ENCODE measurements at places on chromosomes 13 and 19.

GRCh38 chr13:113408562-113408961 is 44.6 kb upstream of the GRTP1 start:
- DNase-seq: no peak

GRCh38 chr19:7681340-7682174 is 924 bp downstream of the TRAPPC5 start:
- peak; percentile 86 for DNase-seq

- DNase-seq: no peak
These were observed 114.5 kb downstream of the SLC7A1 start for GRCh38 chr13:29480893-29481525.

DNA sequence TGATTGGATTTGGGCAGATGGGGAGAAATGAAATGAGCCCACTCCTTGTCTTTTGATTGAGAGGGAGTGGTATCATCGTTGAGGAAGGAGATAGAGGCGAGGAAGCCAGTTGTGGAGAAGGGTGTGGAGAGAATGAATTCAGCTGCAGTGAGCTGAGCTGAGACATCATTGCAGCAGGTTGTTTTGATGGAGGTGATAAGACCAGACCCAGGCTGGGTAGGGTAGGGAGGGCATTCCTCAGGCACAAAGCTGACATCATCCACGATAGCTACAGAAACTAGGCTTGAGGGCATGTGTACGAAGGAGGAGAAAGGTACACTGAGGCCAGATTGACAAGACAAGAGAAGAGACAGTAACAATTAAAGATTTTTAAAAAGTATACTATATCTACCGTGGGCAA is 1500.9 kb upstream of the SLC10A2 start:
- no peak for DNase-seq

- DNase-seq: no peak
These were observed 146.8 kb downstream of the IER2 start for GRCh38 chr19:13297023-13297422.

DNA sequence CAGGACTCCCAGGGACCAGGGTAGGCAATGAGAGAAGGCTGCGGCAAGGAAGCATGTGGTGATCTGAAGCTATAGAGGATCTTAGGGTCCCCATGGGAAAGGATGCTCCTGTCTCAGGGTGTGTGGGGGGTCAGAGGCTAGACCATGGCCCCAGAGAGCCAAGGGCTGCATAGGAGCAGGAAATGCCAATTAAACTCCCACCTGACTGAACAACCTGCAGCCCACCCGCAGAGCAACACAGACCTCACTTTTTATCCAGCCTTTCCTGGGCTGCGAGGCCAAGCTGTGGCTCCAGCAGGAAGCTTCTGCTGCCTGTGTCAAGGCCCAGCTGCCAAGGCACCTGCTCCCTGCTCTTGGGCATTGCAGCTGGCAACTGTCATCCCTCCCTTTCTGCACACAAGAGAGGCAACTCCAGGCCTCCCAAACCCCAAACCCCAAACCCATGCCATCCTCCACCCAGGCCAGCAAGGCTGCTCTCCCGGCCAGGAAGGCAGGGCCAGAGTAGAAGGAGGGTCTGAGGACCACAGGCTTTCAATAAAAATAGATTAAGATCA is 290.1 kb downstream of the FOXO1 start:
- no peak for DNase-seq

DNA sequence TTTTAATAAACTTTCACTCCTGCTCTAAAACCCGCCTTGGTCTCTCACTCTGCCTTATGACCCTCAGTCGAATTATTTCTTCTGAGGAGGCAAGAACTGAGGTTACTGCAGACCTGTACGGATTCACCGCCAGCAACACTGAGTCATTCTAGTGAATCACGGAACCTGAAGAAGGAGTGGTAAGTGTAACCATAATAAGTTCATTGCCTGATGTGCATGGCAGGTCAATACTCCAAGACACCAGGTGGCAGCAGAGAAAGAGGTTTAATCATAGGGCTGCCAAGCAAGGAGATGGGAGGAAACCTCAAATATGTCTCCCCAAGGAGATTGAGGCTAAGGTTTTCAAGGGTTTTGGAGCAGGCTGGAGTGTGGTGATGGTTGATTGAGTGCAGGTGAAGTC is 204.3 kb upstream of the IPO5 start:
- DNase-seq: no peak

- no peak for DNase-seq
These were observed 3.2 kb downstream of the IL17D start for GRCh38 chr13:20706661-20707060.

DNA sequence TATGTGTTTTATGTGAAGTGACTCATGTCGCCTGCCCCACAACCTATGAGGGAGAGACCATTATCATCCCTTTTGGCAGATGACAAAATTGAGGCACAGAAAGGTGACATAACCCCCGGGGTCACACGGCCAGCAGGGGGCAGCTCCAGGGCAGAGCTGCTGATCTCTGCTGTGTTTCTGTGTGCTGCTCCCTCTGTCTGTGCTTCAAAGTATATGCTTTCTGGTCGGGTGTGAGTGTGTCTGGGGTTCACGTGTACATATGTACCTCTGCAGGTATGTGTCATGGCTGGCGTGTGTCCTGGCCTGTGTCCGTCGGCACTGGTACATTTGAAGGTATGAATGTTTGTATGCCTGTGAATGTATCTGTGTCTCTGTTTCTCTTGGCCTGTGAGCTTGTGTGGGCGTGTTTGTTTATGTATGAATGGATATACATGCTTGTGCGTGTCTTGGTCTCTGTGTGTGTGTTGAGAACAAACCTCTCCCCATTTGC is 7.1 kb downstream of the LIPE start:
- DNase-seq: peak; percentile 79

DNA sequence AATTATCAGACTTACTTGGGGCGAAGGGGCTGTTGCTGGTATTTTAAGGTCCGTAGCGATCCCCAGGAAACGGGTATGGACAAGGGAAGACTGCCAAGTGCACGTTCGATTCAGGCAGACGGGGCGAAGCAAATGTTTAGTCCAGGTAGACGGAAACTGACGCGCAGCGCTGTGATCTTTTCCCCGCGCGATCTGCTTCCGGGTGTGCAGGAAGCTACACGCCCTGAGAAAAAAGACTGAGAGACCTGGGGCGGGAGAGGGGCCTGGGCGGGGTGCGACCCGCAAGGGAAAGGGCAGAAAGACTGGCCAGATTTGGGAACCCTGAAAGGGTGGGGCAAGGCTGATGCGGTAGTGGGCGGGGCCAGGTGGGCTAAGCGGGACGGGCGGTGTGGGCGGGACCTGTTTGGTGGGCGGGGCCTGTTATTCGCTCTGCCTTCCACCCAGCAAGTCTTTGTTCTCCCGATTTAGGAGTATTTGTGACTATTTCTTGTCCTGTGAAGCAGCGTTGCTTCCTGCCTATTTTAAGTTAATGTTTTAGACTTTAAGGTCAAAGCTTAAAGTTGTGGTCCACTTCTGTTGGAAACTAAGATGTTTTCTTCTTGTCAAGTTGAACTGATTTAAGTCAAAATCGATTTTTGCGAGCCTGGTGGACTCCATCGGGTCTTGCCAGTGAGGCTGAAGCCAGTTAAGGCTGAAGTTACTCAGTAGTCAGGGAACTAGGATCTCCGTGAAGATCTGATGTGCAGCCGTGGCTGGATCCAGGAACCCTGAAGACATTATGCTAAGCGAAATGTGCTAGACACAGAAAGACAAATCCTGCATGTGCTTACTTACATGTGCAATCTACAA is at the start of gene ZNF836:
TSS of gene ZNF836 (minus strand) at position 301 of the 849 bp plus-strand sequence. CDS start 3,549 bp downstream, outside the sequence.
- peak; percentile 92 for DNase-seq

GRCh38 chr19:4650159-4650558 is 10.8 kb downstream of the TNFAIP8L1 start:
- no peak for DNase-seq

DNA sequence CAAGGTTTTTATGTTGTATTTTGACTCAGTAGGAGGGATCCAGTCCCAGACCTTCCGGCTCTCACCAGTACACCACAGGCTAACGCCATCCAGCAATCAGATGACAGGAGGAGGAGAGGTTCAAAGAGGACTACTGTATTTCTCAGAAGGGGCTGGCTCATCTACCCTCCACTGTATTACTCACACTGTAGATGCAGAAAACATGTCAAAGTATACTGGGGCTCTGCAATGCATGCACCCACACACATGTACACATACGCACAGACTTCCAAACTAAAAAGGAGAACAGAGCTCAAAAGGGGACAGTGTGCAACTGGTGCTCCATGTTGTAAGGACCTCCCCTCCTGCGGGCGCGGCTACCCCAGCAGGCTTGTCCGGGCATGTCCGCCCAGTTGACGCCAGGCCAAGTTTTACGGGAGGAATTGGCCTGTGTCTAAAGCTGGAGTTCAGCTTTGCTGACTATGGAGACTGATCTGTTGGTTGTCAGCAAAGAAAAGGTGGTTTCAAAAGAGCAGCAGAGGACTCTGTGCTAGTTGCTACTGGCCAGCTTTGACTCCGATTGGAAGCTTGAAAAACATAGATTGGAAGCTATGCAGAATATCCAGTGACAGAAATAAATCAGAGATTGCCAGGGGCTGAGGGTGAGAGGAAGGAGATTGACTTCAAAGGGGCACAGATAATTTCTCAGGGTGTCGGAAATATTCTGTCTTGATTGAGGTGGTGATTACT is 314.2 kb downstream of the DLEU7 start:
- no peak for DNase-seq

- DNase-seq: no peak
These were observed 61.9 kb downstream of the THSD1 start for GRCh38 chr13:52344108-52344507.

GRCh38 chr19:2050991-2051772 is at the start of gene MKNK2:
TSS of gene MKNK2 (minus strand) at chr19:2051244. CDS start at chr19:2050851, 393 bp downstream.
- DNase-seq: peak; percentile 97

- no peak for DNase-seq
These were observed 71.6 kb upstream of the TM9SF2 start for GRCh38 chr13:99429670-99430069.

DNA sequence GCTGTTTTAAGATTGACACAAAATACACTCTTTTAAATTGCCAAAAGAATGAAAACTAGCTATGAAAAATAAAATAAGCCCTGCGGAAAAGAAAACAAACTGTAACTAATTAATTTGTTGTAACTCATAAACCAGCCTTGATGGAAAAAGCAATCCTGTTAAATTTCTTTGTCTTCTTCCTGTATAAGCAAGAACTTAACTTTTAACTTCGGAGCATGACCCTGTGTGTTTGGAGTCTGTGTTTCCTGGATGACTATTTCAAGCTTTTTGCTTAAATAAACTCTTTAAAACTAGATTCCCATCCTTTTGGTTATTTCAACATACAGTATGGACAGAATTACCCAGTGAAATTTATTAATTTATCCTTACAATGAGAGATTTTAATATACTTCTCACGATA is 122.6 kb downstream of the TNFRSF19 start:
- DNase-seq: no peak

DNA sequence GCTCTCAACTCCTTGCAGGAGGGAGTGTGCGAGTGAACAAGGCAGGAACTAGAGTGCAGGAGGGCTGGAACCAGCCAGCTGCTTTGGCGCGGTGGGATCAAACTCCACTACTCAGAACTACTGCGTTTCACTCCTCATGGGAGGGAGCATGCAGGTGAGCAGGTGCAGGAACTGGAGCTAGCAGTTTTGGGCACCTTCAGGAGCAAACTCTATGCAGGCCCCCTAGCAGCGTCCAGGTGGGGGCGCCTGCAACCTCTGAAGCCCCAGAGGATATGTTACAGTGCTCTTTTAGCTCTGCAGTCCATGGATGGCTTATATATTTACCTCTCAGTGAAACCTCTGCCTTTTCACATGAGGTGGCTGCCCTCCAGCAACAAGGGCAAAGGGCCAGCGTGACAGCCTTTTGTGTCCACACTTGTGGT is 1303.4 kb downstream of the PCDH9 start:
- no peak for DNase-seq

DNA sequence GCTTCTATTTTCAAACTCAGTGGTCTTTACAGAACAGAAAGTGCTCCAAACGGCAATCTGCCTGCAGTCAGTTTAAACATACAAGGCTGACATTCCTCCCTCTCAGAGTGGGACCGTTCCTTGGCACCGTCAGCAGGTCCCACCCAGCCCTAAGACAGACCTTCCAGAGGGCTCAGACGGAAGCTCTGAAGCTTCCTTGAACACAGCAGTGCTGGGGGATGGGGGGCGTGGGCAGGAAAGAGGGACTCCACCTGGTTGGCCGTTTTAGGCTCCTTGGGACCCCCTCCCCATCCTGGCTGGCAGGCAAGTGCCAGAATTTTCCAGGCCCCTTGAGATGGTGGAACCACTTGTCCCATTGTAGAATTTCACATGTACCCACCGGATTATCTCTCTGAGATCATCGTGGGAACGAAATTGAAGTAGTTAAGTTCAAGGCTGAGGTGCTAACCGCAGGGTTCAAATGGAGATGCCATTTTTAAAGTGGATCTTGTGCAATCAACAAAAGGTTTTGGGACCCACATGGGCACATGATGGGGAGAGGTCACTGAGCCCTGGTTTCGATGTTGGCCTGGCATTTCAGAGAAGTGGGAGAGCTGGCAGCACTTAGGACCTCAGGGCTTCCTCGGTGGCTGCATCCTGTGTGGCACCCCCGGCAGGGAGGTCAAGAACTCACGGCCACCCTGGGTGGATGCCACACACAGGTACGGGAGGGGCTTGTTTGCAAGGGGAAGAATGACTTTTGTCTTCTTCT is 46.2 kb downstream of the KLF2 start:
- no peak for DNase-seq

DNA sequence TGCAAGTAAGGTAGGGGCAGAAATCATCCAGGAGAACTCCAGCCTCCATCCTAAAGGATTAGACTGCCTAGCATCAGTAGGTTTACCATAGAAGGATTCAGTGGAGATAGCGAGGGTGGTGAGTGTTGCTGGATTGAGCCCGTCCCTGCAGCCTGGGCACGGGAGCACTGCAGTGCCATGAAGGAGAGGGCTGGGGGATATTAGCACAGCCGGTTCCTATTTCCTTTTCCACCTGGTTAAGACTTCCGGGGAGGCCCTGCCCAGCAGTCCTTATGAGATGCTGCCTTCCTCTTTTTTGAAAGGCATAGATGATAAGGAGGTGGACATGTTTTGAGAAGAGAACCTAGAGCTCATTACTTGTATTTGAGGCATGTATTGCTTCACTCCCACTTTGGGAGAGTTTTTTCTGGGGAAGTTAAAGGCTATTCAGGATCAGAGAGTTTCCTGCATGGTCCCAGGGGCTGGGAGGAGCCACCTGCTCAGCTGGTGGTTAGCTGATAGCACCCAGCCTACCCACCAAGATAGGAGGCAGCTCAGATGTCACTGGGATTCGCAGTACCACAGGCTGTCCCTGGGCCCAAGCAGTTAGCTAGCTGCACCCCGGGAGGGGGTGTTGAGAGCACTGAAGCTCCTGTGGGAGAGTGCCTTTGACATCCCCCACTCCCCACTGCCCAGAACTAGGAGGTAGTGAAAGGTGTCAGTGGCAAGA is 17.2 kb downstream of the ACTN4 start:
- DNase-seq: no peak

GRCh38 chr13:19836472-19836871 is 27.0 kb downstream of the ZMYM5 start:
- no peak for DNase-seq
